Body of pancreas (tissue), 4 donors: ENCODE measurements at places on chromosomes 6 and 20. TPM values are rescaled to one million over a fixed set of nuclear protein-coding genes. Genes with fewer than 3 reads are reported as not detected.

SLC22A3 gene
- not detected for total RNA-seq

FAM162B gene
- not detected for total RNA-seq

GLP1R gene
- total RNA-seq, result 5.7 TPM

TRIM15 gene
- total RNA-seq, result not detected

PAK5 gene
- total RNA-seq, result 0.52 TPM

TFAP2D gene
- not detected for total RNA-seq

ZSCAN23 gene
- total RNA-seq, result 8.3 TPM

PARD6B gene
- 8.6 TPM for total RNA-seq
